Neural cell (in vitro differentiated cells): ENCODE measurements at places on chromosomes 3 and 15. TPM values are rescaled to one million over a fixed set of nuclear protein-coding genes. Genes with fewer than 3 reads are reported as not detected.

Gene GOLGA6A
- polyA plus RNA-seq, result 0.50 TPM in 2 replicates

Gene PRTG
- polyA plus RNA-seq, result 2.6 and 3.8 TPM in 2 replicates

Gene DPPA2
- polyA plus RNA-seq, result not detected in 2 replicates

Gene PLA2G4E
- not detected in 2 replicates for polyA plus RNA-seq

Gene SSUH2
- 0.64 and 0.88 TPM in 2 replicates for polyA plus RNA-seq

Gene MYZAP
- polyA plus RNA-seq, result 0.16 TPM in 1 of 2 replicates, not detected in the other

Gene PFN2
- 527 and 542 TPM in 2 replicates for polyA plus RNA-seq

Gene GOLGA8J
- not detected in 2 replicates for polyA plus RNA-seq
